Activated CD4-positive, CD25-positive, alpha-beta regulatory T cell treated with anti-CD3 and anti-CD28 coated beads, Interleukin-2, amount 50 U/mL, for 16 hours (primary cell): ENCODE measurements at places on chromosomes 2 and 18.
A peak's percentile ranks its signal among the peaks of the same experiment; 100 is the strongest.

DNA sequence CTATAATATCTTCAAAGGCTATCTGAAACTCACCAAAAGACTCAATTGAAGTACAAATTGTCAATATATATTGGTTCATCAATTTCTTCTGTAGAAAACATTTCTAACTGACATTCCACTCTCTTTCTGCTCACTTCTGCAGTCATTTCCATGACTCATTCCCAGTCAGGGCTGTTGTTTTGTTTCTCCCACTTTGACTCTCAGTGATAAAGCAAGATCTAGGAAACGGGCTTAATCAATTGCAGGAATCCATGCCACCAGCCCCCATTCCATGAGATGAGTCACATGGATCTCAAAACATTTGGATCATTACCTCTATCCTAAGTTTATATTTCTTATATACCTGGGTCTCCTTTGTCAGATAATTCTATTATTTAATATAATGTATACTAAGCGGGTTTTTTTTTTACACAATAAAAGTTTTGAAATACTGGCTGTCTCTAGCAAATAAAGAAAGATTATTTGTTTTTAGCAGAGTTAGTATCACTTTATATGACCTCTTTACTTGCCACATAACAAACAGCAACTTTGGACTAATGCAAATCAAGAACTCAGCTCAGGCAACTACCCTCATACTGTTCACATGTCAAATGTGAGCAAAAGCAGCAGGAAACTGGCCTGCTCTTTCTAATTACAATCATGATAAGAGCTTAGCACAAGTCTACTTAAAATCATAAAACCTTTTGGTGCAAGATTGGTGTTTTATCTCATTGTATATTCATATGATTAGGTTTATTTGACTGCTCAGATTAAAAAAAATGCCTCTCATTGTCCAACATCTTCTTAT lies 251.1 kb upstream of the PIK3C3 start:
- no peak for DNase-seq

- DNase-seq = no peak
Observed at GRCh38 chr2:111686994-111687393, 197.0 kb downstream of the ANAPC1 start.

DNA sequence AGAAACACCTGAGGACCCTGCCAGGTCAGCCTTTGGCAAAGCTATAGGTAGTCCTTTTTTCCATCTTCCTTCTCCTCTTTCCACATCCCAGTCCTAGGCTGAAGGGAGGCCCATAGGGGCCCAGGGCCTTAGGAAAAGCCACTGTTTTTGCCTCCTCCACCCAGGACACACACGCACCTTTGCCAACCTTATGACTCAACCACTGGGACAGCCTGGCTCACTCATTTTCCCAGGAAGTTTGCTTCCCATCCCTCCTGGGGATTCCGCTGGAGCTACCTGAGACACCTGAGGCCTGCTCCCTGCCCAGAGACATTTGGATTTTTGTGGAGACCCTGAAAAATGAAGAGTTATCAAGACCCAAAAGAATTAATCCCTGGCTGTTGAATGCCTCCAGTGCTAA lies 273.4 kb upstream of the SIX2 start:
- no peak for DNase-seq

DNA sequence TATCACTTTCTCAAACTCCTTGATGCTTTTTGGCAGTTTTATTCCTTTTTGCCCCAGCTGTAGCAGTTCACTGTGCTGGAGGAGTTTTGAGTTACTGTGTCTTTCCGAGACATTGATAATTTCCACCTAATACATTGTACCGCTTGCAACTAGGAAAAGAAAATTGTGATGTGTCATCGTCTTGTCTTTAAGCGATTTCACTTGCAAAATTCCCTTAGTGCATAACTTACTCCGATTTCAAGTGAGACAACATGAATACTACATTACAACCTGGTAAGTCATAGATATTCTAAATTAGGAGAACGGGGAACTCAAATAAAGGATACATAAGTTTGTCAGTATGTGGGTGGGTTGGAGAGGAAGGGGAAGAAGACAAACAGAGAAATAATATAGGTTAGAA lies 340.5 kb upstream of the KYNU start:
- no peak for DNase-seq

GRCh38 chr2:210299866-210300373 lies 15.1 kb downstream of the MYL1 start:
- no peak for DNase-seq

- no peak for DNase-seq
Observed at GRCh38 chr2:38697116-38697840, 31.4 kb downstream of the GALM start.

- no peak for DNase-seq
Observed at GRCh38 chr2:190668892-190669291, 20.0 kb downstream of the NAB1 start.

DNA sequence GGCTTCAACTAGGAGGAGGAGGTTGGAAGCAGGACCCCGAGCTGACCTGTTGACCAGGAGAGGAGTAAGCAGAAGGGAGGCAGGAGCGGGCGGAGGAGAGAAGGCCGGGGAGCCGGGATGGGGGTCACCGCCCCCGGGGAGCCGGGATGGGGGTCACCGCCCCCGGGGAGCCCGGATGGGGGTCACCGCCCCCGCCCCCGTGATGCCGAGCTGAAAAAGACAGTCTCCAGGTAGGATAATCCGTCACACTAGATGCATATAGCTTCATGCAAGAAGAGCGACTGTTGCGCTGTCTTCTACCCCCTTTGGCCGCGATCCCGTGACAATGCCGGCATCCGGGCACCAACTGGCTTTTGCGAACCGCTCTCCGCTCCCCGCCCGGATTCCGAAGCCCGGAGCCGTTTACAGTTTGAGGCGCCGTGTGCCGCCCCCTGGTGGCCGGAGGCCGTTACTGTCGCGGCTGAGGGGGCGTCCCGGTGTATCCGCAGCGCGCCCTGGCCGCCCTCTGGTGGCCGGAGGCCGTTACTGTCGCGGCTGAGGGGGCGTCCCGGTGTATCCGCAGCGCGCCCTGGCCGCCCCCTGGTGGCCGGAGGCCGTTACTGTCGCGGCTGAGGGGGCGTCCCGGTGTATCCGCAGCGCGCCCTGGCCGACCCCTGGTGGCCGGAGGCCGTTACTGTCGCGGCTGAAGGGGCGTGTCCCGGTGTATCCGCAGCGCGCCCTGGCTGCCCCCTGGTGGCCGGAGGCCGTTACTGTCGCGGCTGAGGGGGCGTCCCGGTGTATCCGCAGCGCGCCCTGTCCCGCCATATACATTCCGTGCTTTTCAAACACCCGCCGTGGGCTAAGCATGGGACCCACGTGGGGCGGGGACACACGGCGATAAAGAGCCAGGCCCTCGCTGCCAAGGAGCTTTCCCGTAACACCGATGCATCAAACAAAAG lies 89.6 kb downstream of the ACTR3 start:
- DNase-seq = peak; percentile 36

- DNase-seq = no peak
Observed at GRCh38 chr2:37920570-37920969, 4.5 kb upstream of the RMDN2 start.

DNA sequence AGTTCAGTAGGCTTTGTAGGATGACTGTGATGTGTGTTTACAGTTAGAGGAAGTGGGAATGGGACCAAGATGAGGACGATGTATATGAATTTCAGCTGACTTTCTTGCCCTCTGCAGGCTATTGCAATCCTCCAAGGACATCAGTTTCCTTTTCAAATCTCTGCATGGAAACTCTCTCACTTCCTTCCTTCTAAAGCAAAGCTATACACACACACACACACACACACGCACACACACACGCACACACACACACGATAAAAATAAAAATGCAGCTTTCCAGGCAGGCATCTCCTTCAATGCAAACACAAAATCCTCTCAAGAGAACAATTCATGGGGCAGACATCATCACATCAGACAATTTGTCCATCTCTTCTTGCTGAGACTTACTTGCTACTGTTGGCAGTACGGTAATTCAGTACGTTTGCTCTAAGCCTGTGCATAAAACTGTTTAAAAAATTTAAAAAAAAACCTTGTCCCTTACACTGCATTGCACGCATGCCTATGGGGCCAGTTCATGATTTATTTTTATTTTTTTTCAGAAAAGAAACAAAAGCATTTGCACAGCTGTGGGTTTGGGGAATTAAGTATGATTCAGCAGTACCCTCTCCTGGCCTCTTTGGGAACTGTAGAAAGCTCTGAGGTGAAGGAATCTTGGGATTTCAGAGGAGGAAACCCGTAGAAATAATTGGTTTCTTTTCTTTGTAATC lies 27.1 kb upstream of the ICOS start:
- DNase-seq = no peak

DNA sequence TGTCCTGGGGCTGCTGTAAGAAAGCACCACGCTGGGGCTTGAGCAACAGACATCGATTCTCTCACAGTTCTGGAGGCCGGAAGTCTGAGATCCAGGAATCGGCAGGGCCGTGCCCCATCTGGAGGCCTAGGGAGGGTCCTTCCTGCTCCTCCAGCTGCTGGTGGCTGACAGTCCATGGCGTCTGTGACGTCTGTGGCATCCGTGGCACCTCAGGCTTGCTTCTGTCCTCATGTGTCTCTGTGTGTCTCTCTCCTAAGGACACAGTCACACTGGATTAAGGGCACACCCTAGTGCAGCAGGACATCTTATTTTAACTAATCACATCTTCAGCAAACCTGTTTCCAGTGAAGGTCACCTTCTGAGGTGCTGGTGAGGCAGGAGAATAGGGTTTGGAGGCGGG lies 32.6 kb upstream of the KCNF1 start:
- DNase-seq = no peak

GRCh38 chr2:196314157-196314556 lies 142.8 kb upstream of the STK17B start:
- no peak for DNase-seq

DNA sequence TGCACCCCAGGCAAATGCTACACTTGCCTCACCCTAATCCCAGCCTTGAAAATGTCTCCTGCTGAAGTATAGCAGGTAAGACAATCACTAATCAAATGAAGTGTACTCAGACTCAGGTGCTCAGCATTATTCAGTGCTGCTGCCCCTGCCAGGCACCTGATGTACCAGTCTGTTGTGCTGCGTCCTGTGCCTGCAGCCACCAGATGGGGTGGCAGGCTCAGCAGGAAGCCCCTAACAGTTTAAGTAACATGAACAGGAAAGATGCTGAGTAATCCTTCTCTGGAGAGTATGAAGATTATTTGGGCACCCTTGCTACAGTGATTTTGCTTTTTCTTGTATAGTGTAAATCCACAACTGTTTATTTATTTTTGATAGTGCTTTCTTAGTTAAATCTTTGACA lies 69.1 kb downstream of the TACR1 start:
- DNase-seq = no peak
